ENCODE measurements at places on chromosomes 5 and 9.

DNA sequence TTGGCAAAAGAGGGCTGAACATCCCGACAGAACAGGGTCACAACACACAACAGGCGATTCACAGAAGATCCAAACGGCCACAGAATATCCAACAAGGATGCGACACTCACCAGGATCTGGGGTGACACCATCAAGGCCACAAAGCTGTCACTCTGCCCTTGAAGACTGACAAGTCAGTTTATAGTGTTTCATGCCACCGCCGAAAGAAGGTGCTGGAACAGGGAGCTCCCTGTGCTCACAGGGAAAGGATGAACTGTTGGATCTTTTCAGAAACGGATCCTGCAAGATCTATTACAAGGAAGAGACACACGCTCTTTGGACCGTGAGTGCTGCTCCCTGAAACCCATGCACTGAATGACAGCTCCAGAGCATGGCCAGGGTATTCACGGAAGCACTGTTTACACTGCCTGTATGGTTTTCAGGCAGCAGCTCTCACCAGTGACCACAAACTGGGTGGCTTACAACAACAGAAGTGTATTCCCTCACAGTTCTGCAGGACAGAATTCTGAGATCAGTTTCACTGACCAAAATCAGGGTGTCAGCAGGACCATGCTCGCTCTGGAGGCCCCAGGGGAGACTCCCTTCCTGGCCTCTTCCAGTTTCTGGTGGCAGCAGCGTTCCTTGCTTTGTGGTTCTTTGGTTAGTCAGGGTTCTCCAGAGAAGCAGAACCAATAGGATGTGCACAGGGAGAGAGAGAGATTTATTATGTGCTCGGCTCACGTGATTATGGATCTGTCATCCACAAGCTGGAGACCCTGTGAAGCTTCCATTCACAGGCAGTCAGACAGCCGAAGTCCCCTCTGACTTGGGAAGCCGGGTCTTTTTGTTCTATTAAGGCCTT is 52.8 kb downstream of the SEMA4D start:
- DNase-seq = no peak

- DNase-seq = no peak
These were observed 67.9 kb downstream of the PTPN3 start for GRCh38 chr9:109430231-109430630.

DNA sequence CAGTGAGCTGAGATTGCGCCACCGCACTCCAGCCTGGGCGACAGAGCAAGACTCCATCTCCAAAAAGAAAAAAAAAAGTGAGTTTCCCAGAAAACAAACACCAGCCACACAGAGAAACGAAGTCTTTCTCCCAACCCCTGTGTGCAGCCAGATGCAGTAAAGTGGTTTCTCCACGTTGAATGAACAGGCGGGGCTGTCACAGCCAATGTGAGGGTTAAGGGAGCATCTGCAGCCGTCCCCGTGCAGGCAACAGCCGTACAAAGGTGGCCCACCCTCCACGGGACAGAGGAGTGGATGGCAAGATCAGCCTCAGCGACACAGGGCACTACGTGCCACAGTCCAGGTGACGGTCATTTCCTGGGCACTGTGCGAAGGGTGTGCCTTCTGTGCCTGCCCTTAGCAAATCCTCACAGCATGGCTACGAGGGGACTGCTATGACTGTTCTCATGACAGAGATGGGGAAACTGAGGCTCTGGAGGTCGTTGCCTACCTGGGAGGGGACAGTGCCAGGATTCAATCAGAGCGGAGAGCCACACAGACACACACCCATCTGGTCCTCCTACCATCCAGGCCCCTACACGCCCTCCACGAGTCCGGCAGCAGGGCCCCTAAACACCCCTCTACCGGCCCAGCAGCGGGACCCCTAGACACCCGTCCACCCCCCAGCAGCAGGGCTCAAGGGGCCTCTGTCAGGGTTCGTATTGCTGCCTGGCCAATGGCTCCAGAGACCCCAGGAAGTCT is 2.3 kb downstream of the VAV2 start:
- no peak for DNase-seq

DNA sequence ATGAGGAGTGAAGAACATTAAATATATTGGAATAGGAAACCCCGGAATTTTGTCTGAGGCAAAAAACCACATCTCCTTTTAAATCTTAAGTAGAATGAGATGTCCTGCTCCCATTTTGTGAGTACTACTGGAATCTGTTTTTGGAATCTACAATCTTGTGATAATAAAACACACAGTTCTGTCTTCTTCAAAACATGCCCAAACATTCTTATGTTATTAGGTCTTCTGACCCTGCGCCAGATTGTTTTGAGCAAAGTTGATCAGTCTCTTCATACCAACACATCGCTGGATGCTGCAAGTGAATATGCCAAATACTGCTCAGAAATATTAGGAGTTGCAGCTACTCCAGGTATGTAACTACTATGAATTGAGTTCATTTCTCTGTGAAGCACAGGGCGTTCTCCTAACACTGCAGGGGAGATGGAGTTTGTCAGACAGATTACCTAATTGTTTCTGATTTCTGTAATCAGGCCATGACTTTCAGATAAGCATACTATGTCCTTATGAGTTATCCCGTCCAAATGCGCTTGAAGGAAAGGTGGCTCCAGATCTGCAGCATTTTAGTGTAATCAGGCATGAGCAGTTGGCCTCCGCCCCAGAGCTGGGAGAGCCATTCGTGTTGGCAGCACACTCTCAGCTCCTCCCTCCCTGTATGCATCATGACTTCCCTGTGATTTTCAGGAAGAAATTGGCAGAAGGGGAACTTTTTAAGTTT is 88.0 kb downstream of the NLN start:
- no peak for DNase-seq

- no peak for DNase-seq
These were observed 181.8 kb downstream of the ZDHHC21 start for GRCh38 chr9:14511452-14511851.

GRCh38 chr5:35026280-35026840 is 21.4 kb downstream of the AGXT2 start:
- DNase-seq = no peak
